ENCODE measurements at places on chromosomes 12 and 14.

- no peak for DNase-seq
These were observed 1263.0 kb downstream of the LRFN5 start for GRCh38 chr14:42869681-42870080.

DNA sequence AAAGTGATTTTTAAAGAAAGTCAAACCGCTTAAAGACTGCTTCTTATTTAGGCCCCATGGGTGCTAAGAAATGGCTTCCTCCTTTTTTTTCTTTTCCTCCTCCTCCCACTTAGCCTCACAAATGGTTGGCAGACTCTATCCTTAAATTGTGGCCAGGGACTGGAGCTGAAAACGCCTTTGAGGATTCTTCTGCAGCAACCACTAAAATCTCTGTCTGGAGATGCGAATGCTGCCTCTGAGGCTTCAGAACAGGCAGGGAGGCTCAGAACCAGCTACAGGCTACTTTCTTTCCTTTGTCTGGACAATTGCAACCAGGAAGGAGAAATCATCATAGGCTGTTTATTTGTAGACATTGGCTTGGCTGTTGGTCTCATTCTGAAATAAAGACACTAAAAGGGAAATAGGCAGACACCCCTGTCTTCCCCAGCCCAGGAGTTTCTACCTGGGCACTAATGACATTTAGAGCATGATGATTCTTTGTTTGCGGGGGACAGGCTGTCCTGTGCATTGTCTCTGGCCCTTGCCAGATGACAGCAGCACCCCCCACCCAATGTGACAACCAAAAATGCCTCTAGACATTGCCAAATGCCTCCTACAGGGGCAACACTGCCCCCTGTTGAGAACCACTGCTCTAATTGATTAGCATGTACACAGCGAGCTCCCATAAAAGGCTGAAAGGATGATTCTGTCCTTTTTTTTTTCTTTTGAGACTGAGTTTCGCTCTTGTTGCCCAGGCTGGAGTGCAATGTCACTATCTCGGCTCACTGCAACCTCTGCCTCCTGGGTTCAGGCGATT lies 50.3 kb downstream of the MAP1LC3B2 start:
- DNase-seq: peak; percentile 47

- DNase-seq: no peak
These were observed 5.3 kb downstream of the ALDH1L2 start for GRCh38 chr12:105078712-105079570.

DNA sequence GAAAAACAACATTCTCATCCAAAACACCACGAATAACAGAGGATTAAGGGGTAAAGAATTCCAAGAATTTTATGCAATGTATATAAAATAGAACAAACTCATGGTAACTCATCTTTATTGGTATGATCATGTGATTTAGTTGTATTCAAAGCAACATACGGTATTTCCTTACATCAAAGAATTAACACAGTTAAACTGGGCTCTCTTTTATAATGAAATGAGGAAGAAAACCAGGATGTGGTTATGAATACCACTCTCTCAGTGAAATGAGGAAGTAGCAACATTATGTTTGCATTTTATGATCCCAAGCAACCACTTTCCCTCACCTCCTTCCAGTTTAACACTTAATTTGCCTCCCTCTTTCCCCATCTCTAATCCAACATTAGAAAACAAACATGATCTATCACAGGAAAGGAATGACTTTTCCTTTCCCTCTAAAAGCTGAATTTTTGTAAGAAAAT lies 22.9 kb downstream of the SPTLC2 start:
- DNase-seq: no peak

GRCh38 chr14:26905229-26905628 lies 307.4 kb upstream of the NOVA1 start:
- DNase-seq: no peak

DNA sequence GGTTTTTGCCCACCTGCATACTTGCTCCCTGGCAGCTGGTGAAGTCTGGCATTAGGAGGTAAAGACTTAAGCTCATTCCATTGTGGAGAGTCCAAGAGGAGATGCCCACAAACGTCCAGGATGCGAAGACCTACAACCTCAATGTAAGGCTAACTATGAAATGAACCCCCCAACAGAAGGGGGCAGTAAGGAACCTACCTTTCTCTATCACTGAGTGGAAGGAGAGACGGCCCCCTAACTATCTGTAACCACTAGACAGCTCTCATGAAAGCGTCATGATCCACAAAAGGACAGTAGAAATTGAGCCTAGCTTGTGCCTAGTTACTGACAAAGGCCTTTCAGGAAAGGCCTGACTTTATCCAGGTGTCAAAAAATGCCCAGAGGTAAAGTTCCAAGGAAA lies 55.3 kb downstream of the ZFYVE21 start:
- no peak for DNase-seq

- DNase-seq: no peak
These were observed 1087.8 kb upstream of the TMEM132C start for GRCh38 chr12:127179176-127179575.

DNA sequence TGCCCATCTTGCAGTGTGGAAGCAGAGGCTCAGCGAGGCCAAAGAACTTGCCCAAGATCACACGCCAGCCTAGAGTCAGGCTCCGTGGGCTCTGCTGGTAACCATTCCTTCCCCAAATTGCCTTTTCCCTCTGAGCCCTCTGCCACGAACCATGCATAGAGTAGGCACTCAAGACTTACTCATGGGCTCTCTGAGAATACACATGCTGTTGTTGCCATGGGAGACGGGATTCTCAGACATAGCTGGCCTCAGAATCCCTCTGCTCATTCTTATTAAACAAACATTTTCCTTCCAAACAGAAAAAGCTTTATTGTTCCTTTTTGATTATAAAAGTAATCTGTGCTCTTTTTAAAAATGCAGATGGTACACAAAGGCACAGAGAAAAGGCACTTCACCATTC lies 52.5 kb upstream of the WSCD2 start:
- DNase-seq: no peak

- DNase-seq: no peak
These were observed 43.6 kb downstream of the RAD51B start for GRCh38 chr14:67863223-67863622.

GRCh38 chr12:26465419-26466097 lies 270.2 kb downstream of the SSPN start:
- no peak for DNase-seq

DNA sequence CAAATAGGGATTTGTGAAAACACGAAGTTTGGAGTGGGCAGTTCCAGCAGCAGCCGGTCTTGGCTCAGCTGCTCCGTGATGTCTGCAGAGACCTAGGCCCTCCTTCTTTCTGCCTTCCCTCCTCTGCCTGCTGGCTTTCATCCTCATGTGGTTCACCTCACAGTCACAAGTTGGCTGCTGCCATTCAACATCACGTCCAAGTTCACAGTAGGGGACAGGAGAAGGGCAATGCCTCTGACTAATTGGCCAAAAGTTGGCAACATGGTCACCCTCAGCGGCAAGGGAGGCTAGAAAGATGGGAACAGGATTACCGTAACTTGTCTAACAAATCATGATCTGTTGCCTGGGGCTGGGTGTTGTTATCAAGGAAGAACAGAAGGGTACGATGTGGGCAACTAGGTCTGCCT lies 7.8 kb upstream of the CACNA2D4 start:
- no peak for DNase-seq

GRCh38 chr12:64566831-64567517 lies 43.3 kb upstream of the RASSF3 start:
- DNase-seq: peak; percentile 51

GRCh38 chr12:62075870-62076269 lies 184.3 kb upstream of the USP15 start:
- no peak for DNase-seq

GRCh38 chr12:119746169-119746568 lies 78.2 kb downstream of the PRKAB1 start:
- DNase-seq: no peak

- DNase-seq: peak; percentile 39
These were observed 33.3 kb upstream of the MSI1 start for GRCh38 chr12:120402217-120402616.

- DNase-seq: no peak
These were observed 4.4 kb upstream of the TINF2 start for GRCh38 chr14:24246765-24247212.

DNA sequence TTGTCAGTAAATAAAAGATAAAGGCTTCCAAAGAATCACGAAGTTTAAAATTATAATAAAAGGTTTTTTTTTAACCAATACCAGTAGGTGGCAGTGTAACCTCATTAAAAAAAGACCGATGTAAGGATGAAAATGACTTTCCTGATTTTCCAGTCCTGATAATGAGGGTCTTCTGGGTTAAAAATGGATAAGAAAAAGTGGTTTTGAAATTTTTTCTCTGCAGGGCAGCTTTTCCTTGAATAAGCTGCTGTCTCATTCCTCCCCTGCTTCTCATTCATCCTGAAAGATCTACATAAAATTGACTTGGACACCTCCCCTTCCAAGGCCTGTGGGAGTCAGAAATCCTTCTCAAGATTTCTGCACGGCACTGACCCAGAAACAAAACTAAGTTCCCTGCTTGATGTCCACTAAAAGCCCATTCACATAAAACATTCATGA lies 58.9 kb upstream of the FBXO33 start:
- no peak for DNase-seq
